ENCODE measurements at places on chromosomes 12 and 14.

GRCh38 chr14:74519316-74520074 is 25.9 kb downstream of the ISCA2 start:
- DNase-seq: no peak

GRCh38 chr12:132138941-132139871 is 4.9 kb downstream of the DDX51 start:
- no peak for DNase-seq

GRCh38 chr12:89389755-89390661 is 37.7 kb upstream of the DUSP6 start:
- DNase-seq: no peak

DNA sequence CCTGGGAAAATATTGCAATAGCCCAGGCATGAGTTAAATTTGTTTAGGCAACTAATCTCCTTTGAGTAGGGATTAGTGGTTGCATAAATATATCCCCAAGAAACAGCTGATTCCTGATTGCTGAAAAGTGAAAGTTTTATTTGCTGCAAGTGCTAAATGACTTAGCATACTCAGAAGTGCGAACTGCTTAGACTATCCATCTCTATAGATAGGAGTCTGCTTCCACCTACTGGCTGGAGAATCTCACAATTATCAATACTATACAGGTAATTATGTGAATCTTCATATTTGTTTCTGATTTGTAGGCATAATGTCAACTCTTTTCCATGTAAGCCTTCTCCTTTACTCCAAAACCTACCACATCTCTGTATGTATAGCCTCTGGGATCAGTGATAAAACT is 12.0 kb upstream of the SLCO1B3 start:
- no peak for DNase-seq

GRCh38 chr12:121751034-121751433 is 38.5 kb downstream of the TMEM120B start:
- DNase-seq: no peak
